ENCODE measurements at places on chromosomes 16 and 17.

DNA sequence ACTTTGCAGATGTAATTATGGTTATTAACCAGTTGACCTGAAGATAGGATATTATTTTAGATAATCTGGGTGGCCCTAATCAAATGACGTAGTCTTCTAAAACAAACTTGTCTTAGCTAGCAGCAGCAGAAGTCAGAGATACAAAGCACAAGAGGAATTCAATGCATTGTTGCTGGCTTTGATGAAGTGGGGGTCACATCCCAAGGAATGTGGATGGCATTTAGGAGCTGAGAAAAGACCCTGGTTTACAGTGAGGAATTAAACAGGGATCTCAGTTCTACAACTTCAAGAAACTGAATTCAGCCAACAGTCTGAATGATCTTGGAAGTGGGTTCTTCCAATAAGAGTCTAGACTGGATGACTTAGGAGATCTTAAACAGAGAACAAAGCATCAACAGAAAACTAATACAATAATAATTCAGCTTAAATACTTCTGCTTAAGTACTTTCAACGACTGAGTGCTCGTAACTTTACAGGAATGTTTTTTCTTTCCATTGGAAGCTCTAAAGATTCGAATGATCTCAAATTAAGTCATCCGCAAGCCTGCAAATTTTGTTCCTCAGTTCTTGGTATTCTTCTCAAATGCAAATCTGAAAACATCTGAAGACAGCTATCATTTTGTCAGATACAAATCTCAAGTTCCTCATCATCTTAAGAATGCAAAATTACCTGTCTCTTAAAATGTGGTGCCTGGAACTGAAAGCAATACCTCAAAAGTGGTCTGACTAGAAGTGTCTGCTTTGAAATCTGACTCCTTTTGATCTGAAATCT is 3.3 kb downstream of the C16orf46 start:
- no peak for DNase-seq

- DNase-seq, result no peak
Observed at GRCh38 chr16:11383481-11384183, 38.4 kb downstream of the RMI2 start.

- DNase-seq, result no peak
Observed at GRCh38 chr16:85436636-85437165, 176.4 kb upstream of the GSE1 start.

DNA sequence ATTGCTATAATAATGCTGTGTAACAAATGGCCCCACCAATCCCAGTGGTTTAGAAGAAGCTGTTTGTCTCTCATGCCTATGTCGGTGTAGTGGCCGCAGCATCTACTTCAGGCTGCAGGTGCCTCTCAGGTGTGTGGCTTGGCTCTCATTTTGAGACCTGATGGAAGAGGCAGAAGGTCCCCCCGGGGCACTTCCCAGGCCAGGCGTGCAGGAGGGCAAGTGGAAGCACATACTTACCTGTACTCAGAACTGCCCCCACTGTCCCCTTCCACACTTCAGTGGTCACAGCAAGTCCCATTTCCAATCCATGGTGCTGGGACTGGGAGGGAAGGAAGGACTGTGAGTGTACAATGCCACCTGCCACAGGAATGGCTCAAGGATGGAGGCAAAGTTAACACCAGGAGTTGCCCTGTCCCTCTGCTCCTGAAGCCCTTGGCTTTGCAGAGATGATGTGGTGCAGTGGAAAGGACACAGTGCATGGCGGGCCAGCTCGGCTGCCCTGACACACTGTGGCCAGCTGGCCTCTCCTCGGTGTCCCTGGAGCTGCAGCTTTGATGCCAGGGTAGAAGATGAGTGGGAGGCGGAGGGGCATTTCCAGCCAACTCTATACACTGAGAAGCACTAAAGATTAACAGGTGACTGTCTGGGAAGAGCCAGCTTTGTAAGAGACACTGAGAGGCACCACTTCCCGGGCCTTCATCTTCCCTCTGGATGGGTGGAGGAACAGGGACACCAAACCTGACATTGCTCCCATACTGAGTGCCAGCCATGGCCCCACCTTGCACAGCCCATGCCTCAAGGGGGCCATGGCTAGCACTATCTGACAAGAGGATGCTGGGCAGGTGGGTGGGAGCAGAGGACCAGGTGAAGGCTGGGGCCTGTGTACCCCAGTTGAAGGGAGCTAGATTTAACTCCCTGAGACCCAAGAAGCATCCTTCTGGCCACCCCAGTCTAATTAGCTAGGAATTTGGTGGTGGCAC is 105.9 kb downstream of the METRNL start:
- DNase-seq, result no peak

- DNase-seq, result no peak
Observed at GRCh38 chr16:70151941-70152509, 21.6 kb upstream of the CLEC18C start.

GRCh38 chr17:50064253-50065001 is 8.5 kb downstream of the ITGA3 start:
- DNase-seq, result no peak

DNA sequence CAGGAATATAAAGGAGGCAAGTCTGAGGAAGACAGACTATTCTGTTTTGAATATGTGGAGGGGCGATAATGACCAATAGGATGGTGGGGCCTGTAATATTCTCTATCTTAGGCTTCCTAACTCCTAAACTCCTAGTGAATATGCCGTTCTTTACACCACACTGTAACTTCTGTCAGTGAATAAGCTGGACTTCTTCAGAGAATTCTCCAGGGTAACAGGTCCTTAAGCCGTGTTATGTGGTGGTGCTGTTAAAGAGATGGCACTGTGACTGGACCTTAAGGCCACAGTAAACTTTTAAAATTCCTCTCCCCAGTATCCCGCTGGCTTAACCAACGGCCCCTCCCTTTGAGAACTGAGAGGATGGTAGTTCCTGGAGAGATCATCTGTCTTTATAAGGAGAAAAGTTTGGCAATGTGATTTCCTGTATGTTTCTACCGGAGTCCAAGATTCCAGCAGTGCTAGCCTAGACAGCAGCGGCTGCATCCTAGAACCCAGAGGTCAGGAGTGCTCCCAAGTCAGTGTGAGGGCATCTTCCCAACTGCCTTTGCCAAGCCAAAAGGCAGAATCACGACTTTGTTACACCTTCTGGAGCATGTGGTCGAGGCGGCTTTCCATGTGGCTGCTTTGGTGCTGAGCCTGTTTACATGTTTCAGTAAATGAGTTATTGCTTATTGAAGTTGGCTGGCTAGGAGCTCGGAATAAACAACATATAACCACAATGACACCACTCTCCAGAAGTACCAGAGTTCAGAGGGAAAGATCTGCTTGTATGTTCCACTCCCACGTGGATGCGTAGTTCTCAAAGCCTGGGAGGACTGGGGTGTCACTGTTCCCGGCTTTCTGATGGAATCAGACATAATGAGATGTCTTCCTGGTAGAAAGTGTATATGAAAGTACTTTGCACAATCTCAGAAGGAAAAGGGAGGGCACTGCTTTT is 41.0 kb downstream of the TUBD1 start:
- no peak for DNase-seq

DNA sequence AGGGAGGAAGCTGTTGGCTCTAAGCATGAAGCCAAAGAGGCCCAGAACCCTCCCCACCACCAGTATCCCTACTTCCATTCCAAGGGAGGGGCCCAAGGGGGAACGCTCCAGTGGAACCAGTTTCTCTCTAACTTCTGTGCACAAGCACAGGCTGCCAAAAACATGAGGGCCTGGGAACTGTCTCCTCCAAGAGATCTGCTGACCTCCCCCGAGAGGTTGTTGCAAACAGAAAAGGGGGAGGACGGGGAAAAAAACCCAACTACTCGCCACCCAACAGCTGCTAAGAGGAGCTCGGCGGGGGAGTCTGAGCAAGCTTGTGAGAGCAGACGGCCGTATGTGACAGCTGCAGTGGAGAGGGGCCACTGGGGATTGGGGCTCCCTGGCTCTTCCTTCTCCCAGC is 15.7 kb upstream of the SLC35B1 start:
- DNase-seq, result no peak

Measured in cerebellar cortex (tissue), 1 donor.